ENCODE measurements at places on chromosomes 16 and 17. TPM values are rescaled to one million over a fixed set of nuclear protein-coding genes. Genes with fewer than 3 reads are reported as not detected.

Gene MFAP4
- polyA plus RNA-seq: 8.9 TPM

Gene CSH2
- not detected for polyA plus RNA-seq

Gene C16orf96
- polyA plus RNA-seq: 0.05 TPM

Gene SLFN14
- 0.01 TPM for polyA plus RNA-seq

Gene FBXW10
- polyA plus RNA-seq: 0.23 TPM

Gene TPPP3
- polyA plus RNA-seq: 17.0 TPM

Gene ZFP3
- 3.9 TPM for polyA plus RNA-seq

Gene CCDC154
- 0.21 TPM for polyA plus RNA-seq

Gene SYCE1L
- 0.17 TPM for polyA plus RNA-seq

Gene RASL10B
- polyA plus RNA-seq: 10.7 TPM

Gene PPL
- 2.4 TPM for polyA plus RNA-seq

Gene NPIPA3
- polyA plus RNA-seq: 0.90 TPM

Gene ALKBH5
- polyA plus RNA-seq: 91.7 TPM

Gene TMC5
- polyA plus RNA-seq: 0.04 TPM

Gene TBC1D3I
- 0.23 TPM for polyA plus RNA-seq

Gene TP53TG3C
- not detected for polyA plus RNA-seq

Gene BCL6B
- 4.3 TPM for polyA plus RNA-seq

Gene IL17C
- not detected for polyA plus RNA-seq

Gene UTS2R
- not detected for polyA plus RNA-seq

Gene CDH5
- 22.2 TPM for polyA plus RNA-seq

Gene KRTAP1-5
- polyA plus RNA-seq: not detected

Gene CACNG1
- 110 TPM for polyA plus RNA-seq

Gene NUPR1
- polyA plus RNA-seq: 141 TPM

Gene PRRT2
- polyA plus RNA-seq: 0.44 TPM

Gene PKMYT1
- 0.84 TPM for polyA plus RNA-seq

Gene WNK4
- polyA plus RNA-seq: not detected

Gene VPS25
- 46.0 TPM for polyA plus RNA-seq

Gene HSD11B2
- polyA plus RNA-seq: 0.11 TPM

Data from psoas muscle (tissue), 8 donors.